ENCODE measurements at places on chromosomes 3 and 15.
A peak's percentile ranks its signal among the peaks of the same experiment; 100 is the strongest.

GRCh38 chr3:134370611-134371531, 3.4 kb downstream of the AMOTL2 start:
- no peak for DNase-seq

DNA sequence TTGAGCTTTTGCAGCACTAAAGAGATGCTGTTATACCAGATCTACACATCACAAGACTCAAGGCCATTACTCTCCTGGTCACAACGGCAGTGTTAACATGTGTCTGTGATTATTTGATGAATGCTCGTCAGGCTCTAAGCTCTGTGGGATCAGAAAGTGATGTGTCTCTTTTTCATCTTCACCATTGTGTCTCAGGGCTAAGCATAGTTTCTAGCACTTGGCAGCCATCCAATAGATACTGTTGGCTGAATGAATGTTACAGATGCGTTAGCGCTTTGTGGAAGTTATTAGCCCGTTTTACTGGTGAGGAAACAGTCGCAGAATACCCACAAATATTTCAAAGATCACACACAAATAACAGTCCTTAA, 1.2 kb upstream of the FAM81A start:
- peak; percentile 14 for DNase-seq

GRCh38 chr15:45429941-45430792, 51.8 kb upstream of the GATM start:
- peak; percentile 53 for DNase-seq

DNA sequence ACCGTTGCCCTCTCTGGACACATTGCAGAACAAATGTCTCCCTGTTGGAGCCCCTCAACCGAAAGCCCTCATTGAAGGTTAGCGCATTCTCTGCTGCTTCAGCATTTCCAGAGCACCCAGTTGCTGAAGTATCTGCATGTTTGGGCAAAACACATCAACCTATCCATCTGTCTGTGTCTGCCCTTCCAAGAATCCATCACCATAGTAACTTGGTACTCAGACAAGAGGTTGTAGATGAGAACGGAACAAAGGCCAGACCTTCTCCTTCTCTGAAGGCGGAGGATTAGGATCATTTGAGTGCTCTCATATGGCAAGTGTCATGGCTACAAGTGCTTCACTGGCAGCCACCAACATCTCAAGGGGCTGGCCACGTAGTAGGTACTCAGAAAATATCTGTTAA, 23.1 kb upstream of the RHO start:
- no peak for DNase-seq

DNA sequence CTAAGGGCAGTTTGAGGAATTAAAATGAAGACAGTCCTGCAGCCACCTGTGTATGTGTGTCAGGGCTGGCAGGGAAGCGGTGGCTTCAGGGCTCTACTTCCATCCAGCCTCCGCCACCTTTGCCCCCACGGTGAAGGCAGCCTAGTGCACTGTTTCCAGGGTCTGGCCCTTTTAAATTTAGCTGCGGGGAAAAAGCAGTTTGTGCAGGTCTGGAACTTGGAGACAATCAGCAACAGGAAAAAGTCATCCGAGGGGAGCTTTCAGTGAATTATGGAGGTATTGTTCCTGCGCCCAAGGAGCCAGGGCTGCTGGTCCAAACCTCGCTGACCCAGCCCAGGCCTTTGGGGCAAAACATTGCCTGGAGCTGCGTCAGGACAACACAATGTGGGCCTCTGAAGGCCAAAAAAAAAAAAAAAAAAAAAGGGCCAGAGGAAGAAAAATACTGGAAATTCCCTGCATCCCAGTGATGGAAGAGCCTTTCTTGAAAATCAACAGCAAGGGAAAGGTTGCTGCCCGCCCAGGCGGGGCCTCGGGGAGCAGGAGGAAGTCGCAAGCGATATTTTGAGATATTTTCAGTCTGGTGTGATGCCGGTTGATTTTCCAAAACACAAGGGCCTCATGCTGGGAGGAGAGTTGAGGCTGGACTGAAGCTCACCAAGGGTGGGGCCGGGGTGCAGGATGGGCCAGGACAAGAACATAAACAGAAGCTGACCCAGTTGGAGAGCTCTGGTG, 25.5 kb upstream of the FGD5 start:
- DNase-seq: no peak

- DNase-seq: no peak
These were observed 19.2 kb downstream of the SLC15A2 start for GRCh38 chr3:121913305-121913990.

- no peak for DNase-seq
These were observed 923.7 kb downstream of the EPHA3 start for GRCh38 chr3:90031121-90031520.

GRCh38 chr3:13189639-13190377, 116.6 kb upstream of the IQSEC1 start:
- DNase-seq: peak; percentile 20

DNA sequence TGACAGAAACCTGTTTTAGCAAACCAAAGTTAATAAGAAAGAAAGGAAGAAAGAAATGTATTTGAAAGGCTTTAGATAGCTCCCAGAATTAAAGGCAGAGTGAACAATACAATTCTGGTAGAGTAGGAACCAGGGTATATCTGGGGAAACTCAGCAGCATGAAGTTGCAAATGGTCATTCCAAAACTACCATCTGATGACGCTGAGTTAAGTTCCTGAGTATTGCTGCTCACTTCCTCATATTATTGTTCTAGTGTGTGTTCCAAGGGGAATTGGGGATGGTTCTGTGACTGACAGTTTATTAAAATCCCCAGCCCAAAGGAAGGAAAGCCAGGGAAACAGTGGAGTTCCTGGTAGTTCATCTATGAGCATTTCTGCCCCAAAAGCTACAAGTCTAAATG, 88.3 kb upstream of the FRMD4B start:
- no peak for DNase-seq

DNA sequence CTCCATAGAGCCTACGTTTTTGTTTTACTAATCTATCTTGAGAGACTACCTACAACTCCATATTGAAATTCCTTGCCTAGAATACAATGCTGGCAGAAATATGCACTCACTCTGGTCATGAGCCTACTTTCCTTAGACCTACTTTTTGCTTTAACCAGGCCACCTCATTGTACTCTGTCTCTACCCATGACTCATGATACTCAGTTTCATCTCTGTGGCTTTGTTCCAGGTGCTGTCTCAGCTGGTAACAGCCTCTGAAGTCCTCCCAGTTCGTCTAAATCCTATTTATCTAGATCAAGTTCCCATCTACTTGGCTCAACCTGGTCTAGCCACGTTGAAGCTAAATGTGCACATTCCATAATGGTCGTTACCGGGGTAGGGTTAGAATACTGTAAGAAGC, 536.4 kb downstream of the RSL24D1 start:
- no peak for DNase-seq

DNA sequence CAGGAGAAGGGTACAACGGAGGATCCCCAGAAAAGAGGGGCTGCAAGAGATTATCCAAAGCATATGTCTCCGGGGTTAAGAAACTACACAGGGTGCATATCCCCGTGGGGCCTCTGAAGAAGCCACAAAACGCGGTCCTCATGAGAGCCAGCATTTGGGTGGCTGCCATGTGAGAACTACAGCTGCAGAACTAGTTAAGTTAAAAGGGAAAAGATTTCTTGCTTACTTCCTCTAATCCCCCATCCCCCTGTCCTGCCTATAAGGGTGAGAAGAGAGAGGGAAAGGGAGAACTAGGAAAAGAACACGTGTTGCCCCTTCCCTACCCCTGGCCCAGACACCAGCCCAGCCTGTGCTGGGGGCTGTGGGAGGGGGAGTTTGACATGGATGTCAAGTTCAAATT, 70.4 kb upstream of the PCSK6 start:
- DNase-seq: no peak

- no peak for DNase-seq
These were observed 53.8 kb downstream of the LRRK1 start for GRCh38 chr15:100972975-100973350.

- no peak for DNase-seq
These were observed 71.2 kb upstream of the GLCE start for GRCh38 chr15:69089258-69089657.

GRCh38 chr3:117628823-117629291, 919.3 kb downstream of the TUSC7 start:
- peak; percentile 5 for DNase-seq

DNA sequence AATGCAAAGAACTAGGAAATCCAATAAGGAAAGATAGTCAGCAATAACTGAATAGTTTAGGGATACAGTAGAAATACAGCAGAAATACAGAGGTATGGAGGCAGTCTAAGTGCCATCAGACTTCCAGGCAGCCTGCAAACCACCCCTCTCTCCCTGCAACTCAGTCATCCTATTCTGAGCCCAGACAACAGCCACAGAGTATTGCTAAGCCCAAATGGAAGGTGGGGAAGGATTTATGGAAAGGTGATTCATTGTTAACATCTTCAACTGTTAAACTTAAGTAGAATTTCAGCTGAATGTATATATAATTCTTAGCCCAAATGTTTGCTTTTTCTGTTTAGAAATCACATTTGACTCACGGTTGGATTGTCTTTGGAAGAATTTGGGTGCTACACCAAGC, 300.4 kb downstream of the RBMS3 start:
- DNase-seq: no peak

- no peak for DNase-seq
These were observed 10.7 kb downstream of the CCDC32 start for GRCh38 chr15:40554161-40554525.

DNA sequence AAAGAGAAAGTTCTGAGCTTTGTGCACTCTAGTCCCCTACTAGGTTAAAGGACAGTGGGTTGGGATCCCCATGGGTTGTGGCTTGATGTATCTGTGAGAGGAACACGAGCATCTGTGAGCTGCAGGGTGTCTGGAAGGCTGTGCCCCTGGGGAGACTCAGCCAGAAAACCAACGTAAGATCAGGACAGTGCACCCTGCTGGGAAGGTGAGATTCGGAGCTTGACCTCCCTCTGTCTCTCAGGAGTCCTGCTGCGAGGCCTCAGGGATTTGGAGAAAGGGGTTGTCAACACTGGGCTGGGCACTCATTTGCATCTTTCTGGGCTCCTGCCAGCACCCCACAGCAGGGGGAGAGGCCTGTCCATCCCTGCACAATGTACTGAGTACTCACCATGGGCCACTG, 15.2 kb downstream of the ANKRD63 start:
- DNase-seq: no peak

GRCh38 chr3:66453651-66454463, 47.0 kb downstream of the LRIG1 start:
- DNase-seq: no peak

- no peak for DNase-seq
These were observed 312.5 kb downstream of the C3orf38 start for GRCh38 chr3:88462230-88462629.

DNA sequence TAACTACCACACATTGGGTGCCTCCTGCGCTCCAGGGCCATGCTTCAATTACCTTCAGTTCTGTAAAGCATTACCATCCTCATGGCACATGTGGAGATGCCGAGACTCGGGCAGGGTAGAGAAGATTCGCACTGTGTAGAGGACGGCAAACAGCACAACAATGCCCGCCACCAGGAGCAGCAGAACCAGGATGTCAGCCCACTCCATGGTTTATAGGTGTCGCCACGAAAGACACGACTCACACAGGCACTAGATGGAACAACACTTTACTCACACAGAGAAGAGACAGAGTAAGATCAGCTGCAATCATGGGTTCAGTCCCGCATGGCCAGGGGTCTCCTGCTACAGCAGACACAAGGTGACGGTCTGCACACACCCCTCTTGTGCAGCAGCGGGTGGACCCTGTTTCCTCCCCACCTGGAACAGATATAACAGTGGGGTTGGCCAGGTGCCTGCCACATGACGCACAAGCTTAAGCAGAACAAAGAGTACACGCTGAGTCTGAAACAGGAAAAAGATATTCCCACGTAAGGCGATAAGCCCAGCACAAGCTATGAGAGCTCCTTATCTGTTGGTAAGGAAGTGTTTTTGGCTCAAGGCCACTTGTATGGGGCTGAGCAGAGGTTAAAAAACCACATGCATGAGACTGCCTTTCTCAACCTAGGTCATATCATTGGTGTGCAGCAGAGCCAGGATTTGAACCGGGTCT, 2.5 kb upstream of the TBC1D21 start:
- DNase-seq: no peak

DNA sequence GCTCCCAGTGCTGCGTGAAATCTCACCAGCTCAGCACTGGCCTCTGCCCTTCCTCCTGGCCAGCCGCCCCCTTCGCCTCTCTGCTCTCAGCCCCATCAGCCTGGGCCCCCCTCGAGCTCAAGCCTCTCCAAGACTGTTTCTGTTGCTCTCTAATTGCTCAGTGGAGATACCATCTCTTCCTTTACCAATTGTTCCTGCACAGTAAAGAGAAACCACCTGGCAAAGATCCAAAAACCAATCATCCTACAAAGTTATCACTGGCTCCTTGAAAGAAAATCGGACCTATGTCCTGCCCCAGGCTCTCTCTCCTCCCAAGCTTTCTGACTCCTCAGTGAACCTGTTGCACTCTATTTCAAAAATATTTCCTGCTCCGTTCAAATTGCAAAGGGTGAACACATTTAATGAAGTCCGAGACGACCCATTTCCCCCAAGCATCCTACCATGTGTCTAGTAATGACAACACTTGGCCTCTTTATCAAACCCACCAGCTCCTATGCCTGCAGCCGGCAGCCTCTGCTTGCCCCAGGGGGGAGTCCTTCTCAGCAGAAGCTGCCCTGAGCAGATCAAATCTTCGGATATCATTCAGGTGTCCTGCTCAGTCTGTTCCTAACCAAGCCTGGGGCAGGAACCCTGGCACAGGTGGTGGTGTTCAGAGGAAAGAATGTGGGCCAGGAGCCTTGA, 53.7 kb upstream of the FAM174B start:
- no peak for DNase-seq

DNA sequence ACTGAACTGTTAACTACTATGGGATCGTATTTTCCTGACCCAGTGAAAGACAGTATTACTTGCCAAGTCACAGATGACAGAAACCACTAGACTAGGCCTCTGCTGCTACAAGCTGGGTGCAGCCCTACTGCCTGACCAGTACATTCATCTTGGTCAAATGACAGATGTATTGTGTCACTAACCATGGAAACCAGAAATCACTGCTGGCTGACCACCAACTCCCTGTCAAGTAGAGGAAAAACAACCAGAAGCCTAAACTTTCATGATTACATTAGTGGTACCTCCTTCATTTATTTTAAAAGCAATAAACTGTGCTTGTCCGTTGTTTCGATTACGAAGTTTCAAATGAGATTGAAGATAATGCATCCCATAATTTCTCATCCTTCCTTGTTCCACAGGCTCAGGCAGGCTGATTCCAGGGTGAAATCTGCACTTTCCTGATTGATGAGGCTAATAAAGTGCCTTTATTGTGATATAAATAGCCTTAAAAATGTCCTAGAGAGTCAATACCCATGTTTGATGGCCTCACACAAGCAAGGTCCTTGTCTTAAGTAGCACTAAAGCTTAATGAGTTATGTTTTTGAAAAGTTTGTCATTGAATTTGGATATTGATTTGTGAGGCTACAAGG, 309.7 kb downstream of the LSAMP start:
- DNase-seq: no peak

GRCh38 chr3:101807888-101808287, 28.9 kb downstream of the NXPE3 start:
- no peak for DNase-seq

DNA sequence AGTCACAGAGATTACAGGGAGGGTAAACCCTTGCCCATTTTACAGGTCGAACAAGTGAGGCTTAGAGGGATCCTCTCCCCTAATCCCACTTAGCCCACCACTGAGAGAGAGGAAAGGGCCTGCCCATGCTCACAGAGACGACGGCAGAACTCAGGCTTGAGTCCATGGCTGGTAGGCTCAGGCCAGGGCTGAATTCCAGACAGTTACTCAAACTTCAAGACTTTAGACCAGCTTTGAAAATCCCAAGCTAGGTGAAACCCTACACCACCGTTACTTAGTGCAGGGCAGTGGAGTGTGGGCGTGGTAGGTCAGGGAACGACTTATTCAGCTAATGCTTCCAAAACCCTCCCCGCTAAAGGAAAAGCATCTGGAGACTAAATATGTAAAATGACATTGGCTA, 16.4 kb downstream of the GRIP2 start:
- DNase-seq: no peak

- peak; percentile 10 for DNase-seq
These were observed 259.1 kb downstream of the PTPRG start for GRCh38 chr3:61820306-61820992.
